CD4-positive, alpha-beta T cell treated with Interleukin-4 for 1 hour (primary cell): ENCODE measurements at places on chromosomes 3 and 15.
A peak's percentile ranks its signal among the peaks of the same experiment; 100 is the strongest.

GRCh38 chr3:98966862-98967546 lies 65.5 kb upstream of the DCBLD2 start:
- no peak for DNase-seq

- DNase-seq: peak; percentile 54
These were observed 35.2 kb downstream of the U2SURP start for GRCh38 chr3:143036557-143036956.

DNA sequence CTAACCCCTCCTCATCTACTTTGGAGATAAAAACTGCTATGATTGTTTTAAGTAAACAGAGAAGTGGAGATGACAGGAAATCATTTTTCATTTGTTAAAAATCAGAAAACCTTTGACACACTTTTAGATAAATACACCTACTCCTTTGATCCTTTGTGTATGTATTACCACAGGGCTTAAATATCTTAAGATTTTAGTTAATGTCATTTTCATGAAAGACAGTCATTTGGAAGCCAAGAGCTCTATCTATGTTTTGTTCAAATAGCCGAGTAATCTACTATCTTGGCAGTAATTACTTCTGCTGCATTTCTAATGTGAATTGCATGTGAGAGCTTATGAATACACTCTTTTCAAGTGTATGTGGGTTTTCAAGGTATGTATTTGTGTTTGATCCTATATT lies 2.0 kb downstream of the ARPP21 start:
- no peak for DNase-seq

GRCh38 chr3:185070491-185071286 lies 82.2 kb downstream of the C3orf70 start:
- DNase-seq: no peak

DNA sequence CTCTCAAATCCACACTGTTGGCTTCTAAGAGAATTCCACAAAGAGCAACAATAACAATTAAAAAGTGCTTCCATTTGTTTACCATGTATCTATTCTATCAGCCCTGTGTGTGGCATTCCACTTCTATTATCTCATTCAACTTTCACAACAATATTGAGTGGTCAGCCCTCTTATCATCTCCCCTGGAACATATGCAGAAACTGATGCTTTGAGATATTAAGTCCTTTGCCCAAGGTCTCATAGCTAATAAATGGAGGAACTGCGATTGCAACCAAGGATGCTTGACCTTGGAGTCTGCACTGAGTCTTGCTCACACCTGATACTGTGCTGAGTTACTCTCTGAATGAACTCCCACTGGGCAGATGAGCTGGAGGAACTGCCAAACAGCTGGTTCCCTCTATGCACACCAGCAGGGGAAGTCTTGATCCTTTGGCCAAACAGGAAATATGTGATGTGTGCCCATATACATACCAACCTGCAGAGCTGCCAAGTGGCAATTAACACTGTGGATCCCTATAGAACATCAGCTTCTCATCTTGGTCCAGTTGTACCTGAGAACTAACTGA lies 144.7 kb upstream of the WNT5A start:
- no peak for DNase-seq

DNA sequence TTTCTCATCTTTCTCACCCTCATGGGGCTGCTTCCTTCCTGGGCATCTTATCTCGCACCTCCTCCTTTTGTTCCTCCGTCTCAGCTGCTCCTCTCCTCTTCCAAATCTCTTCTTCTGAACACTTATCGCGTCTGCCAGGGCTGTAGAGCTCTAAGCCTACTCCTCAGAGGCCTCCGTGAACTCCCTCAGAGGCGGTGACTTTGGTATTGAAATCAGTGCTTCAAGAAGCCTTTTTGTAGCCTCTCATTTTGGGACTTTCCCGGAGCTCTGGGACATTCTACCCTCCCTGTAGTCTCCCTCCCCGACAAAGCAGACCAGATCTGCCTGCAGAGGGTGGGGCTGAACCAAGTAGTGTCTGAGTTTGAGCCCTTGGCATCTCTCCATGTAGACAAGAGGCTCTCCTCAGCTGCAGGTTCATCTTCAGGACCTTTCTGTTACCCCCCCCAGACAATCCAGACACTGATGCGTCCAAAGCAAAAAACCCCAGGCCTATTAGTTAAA lies 17.5 kb upstream of the CPNE9 start:
- no peak for DNase-seq

DNA sequence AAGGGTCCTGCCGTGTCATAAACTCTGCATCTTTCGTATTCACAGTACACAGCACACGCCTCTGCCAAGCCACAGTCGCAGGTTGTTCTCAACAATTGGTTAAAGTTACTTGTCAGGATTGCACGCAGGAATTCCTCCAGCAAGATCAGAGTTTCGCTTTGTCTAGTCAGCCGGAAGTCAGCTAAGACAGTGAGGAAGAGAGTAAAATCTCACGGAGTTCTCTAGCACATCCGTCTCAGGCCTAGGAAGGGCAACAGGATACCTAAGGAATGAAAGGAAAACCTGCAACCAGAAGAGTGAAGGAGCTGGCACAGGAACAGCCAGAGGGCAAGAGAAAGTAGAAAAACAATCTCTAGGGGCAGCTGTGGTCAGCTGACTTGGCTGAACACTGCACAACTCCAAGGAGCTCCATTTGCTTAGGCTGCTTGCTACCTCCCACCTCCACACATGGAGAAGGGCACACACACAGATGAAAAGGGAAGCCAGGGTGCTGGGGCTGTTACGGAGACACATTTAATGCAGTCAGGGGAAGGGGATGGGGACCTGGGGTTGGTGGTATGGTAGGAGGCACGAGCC lies 23.7 kb downstream of the RORA start:
- no peak for DNase-seq

- DNase-seq: no peak
These were observed 30.8 kb downstream of the DNAH1 start for GRCh38 chr3:52346623-52347530.

DNA sequence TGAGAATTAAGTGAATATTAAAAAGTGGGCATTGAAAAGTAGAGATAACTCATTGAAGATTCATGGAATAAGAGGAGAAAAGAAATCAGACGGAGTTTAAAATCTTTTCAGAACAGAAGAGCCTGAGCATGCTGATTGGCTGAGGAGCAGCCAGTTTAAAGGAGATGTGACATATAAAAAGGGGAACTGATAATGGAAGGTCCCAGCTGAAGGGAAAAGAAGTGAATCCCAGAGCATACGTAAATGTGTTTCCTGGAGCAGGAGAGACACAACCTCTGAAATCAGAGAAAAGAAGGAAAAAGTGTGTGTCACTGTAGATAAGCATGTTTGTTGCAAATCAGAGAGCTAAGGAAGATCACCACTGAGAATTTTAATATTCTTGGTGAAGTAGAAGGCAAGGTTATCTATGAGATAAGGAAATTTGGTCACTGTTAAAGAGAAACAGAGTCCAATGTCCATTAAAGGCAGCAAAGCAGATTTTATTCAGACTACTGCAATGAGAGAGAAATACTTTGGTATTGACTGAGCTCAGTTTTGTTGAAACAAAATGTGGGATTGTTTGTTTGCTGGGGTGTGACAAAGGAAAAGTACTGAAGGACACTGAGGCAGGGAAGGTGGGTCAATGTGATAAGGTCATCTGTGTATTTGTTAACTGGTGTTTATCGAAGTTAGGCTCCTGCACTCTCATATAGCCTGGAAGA lies 84.6 kb upstream of the WDR72 start:
- DNase-seq: no peak

DNA sequence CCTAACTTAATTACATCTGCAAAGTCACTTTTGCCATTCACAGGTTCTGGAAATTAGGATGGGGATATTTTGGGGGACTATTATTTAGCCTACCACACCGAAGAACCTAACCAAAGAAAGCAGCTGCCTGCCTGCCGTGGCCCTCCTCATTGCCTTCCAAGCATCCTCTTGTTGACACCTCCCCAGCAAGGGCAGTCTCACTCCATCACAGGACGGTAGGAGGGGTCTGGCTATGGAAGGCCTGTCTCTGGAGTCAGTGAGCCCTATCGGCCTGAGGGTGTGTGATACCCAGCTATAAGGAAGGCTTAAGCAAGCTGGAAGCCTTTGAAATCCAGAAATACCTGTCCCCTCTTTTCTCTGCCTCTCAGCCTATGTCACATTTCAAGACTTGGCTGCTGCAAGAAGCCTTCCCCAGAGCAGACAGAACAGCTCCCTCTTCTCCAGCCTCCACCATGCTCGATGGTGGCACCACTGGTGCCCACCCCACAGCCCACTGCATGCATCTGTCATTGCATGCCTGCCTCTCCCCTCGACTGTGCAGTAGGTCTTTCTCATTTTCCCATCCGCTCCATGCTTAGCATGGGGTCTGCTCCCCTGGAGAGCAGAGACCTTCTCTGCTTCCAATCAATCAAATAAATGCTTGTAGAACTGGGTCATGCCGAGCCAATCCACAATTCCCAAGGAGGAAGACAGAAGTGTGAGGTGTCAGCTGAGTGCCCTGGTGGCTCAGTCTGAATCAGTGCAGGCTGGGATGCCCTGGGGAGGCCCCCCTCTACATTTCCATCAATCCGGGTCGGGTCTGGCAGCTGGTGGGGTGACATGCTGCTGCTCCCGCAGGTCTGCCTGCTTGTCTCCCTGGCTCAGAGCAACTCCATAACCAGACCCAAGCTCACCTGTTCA lies 23.9 kb upstream of the LOXL1 start:
- DNase-seq: no peak

DNA sequence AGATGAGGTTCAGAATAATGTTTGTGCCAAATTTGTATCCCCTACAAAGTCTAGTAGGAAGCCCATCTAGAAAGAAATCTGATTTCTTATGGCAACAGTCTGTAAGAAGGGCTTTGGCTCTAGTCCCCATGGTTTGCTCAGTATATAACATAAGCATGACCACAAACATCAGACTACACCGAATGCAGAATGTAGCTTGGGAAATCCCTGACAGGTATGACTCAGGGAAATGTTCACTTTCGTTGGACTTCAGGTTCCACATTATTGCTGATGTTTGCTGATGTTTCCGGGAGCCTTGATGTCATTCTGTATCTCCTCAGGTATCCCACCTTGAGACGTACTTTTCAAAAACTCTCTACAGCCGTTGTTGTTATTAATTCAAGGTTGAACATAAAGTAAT lies 304.4 kb upstream of the TGFBR2 start:
- no peak for DNase-seq

DNA sequence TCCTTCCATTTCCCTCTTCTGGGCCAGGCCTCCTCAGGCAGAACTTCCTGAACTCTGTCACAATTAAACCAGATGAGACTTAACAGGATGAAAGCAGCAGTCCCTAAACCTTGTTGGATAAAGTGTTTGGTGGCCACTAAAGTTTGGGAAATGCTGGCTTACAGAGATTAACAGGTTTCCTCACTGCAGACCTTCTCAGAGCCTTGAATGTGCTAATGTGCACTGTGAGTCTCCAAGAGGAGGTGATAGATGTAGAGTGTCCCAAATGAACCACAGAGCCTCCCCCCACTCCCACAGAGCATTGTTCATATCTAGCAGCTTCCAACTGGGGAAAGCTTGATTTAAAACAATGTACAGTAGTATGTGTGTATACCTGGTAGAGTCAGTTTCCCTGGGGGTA lies 42.9 kb downstream of the HAPLN3 start:
- no peak for DNase-seq

DNA sequence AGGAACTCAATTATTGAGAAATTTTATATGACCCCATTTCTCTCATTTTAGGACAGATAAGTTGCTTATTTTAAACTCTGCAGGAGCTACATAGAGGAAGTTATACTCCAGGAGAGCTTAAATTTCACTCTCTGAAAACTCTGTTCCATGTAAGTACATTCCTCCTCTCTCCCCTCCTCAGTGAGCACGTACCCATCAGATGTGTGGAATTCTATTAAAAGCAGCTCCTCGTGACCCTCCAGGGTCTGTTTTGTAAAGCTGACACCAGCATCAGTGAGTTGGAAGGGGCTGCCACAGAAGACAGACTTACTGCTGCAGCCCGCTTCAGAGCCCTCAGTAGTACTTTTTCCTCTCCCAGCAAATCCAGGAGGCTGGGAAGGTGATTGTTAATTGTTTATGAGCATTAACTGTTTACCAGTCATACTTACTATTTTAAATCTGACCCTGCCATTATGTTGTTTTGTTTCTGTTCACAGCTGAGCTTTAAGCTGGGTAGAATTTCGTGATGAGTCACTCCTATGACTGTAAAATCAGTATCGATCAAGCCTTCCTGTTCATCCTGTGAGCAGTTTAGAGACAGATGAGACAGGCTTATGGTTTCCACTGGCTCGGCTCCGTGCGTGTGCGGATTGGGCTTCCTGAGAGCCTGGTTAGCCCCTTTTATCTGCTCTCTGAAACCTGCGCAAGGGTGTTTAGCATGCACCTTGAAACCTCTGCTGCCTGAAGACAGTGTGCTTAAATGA lies 20.4 kb downstream of the IGF1R start:
- no peak for DNase-seq

DNA sequence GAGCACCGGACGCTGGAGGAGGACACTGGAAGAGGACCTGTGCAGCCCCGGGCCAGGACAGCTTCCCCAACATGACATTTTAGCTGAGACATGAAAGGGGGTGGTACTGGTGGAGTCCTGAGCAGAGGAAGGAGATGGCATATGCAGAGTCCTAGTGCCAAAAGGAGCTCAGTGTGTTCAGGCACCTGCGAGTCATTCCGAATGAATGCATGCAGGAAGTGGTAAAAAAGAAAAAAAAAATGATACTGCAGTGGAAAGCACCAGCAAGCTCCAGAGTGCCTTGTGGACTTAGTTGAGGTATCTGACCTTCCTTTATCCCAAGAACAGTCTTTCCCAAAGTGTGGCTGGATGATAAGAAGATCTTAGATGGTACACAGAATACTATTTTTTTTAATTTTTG lies 6.6 kb upstream of the ZNF148 start:
- peak; percentile 19 for DNase-seq

DNA sequence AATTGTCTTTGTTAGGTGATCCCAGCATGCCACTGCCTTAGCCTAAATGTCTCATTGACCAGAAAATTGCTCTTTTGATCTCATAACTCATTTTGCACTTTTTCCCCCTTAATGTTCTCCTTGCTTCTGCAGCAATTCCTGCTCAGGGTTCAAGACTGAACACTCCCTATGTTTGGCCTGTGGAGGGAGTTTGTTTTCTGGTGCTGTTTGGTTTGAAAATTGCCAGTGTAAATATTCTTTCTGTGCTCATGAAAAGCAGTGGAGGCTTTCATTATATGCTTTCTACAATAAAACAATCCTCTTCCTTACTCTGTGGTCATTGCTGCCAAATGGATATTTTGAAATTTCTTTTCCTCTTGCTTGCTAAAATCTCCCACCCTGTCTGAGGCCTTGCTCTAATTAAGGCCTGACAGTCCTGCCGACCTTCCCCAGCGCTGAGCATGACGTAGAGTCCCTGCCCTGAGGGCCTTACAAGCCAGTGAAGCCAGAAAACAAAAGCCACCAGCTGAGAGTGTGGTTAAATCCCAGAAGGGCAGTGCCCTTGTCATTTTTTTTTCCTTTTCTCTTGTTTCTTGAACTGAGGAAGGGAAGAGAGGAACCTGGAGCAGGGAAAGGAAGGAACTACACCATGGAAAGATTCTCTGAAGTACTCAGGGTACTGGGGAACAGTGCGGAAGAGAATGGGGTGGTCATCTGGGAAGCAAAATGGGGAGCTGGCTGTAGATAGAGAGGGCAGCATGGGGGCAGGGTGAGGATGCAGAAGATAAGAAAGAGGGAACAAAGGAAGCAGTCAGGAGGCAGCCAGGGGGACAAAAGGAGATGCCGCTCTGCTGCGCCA lies 24.8 kb downstream of the ZBTB38 start:
- no peak for DNase-seq
